ENCODE measurements at places on chromosomes 3 and 15.

GRCh38 chr3:160531311-160531710 is 34.1 kb downstream of the KPNA4 start:
- DNase-seq = no peak

DNA sequence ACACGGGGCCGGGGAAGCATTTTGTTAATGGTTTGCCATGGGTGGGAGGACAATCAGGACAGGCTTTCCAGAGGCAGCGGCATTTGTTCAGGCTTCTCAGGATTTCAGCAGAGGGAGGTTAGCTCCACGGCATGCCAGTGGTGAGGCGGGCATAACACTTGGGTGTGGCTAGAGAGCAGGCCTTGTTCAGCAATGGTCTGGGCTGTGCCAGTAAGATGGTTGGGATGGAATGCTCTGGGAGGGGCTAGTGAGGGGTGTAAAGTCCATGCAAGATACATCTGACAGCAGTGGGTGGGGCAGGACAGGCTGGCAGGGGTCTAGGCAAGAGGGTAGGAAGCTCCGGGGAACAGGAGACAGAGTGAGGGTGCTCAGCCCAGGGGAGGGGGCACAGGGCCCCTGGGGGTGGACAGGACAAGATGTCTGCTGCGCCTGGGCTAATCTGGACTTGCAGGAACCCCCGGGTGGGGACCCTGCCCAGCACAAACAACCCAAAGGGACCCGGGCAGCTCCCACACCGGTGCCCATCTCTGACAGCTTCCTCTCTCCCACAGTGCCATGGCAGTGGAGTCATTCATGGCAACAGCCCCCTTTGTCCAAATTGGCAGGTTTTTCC is 8.4 kb downstream of the TMEM43 start:
- DNase-seq = no peak

- no peak for DNase-seq
Measured at GRCh38 chr15:38684440-38685010, 119.9 kb upstream of the RASGRP1 start.

DNA sequence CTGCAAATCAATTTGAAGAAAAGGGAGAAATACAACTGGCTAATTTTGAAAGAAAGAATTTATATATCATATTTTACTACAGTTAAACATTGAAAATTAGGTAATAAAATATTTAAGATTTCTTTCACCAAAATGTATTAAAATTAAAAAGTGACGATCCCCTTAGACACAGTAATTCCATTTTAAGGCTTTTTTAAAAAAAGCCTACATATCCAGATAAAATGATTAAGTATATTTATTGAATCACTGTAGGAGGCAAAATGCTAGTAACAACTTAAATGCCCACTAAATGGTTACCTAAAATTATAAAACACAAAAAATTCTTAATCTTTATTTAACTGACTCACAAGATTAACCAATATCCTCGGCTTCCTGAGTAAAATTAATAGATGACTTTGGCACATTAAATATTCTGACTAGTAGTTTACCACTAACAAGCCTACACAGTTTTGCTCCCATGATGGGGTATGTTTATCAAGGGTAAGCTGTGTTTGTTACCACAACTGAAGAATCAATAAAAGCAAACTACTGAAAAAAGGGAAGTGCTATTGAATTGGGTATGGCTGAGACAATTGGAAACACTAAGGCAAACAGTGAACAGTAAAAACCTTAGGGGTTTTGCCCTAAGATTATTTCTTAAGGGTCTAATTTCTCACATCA is 28.4 kb downstream of the ANKRD28 start:
- no peak for DNase-seq

DNA sequence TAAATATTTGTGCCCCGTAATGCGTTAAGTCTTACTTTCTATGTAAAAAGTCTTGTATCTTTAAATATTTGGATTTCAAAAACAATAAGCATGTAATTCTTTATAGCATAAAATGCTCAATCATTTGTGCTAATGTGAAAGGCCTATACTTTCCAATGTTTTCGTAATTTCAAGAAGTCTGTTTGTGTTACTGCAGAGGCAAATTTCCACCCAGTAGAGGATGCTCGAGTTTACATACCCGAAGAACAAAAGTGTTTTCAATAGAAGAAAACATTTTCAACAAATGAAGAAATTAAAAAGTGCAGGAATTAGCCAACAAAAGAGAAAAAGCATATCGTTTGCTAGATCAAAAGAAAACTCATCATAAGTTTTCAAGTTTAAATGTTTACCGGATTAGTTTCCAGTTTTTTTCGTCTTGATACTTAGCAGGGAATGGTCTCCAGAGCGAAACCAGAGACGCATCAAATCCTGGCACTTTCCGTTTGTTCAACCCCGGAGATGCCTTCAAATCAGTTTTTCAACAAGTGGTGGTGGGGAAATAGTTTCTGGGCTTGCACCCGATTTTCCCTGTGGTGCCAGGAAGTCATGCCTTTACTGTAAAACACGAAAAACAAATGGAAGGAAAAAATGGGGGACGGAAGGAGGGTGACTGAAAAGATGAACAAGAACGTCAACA is 1.0 kb downstream of the CGGBP1 start:
- no peak for DNase-seq

DNA sequence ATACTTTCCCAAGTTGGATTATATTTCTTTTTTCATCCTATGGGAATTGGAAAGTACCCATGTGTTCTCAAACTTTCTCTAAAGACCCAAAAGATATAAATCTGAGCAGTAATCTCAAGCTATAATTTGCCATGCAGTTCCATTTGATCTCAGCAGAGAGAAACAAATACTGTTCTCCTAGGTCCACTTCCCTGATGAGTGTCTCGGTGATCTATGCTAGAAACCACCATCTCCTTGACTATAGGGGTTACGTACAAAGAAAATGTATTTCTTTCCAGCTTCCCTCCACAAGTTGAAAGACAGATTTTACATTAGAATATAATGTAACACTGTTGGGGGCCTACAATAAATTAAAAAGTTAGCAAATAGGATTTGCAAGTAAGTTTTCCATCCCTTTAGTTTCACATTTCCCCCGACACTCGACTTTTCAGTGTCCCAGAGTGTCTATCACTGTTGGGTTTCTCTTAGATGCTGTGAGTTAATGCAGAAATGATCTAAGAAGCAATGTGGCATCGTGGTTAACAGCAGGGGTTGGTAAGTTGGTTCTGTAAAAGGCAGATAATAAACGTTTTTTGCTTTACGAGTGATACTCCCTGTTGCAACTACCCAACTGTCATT is 465.1 kb upstream of the CFAP20DC start:
- no peak for DNase-seq

DNA sequence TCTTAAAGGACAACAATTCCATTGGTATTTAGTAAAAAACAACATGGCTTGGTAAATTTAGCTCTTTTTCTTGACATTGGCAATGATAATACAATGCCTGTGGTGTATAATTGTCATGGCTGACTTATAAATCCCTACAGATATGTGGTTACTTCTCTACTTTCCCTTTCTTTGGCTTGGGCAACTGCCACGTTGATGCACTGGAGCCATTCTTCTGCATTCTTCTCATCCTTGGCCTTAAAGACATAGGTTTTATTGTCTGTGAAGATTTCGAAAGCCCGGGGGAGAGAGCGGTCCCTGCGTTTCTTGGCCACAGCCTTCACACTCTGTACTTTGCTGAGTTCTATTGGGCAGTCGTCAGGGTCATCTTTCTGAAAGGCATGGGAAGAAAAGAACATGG is 101.1 kb upstream of the CCNL1 start:
- DNase-seq = no peak

DNA sequence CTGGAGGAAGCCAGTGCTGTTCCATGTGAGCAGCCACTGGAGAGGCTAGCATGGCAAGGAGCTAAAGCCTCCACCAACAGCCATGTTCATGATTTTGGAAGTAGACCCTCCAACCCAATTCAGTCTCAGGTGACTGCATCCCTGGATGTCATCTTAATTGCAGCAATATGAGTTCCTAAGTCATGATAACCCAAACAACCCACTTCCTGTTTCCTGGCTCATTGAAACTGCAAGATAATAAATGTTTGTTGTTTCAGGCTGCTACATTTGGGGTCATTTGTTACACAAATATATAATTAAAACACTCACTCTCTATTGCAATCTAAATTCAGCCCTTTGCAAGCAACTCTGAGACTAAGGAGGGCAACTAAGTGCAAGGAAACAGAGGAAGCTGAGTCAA is 62.4 kb upstream of the SLC24A5 start:
- DNase-seq = no peak

- no peak for DNase-seq
Measured at GRCh38 chr15:33559207-33559890, 248.6 kb downstream of the RYR3 start.

DNA sequence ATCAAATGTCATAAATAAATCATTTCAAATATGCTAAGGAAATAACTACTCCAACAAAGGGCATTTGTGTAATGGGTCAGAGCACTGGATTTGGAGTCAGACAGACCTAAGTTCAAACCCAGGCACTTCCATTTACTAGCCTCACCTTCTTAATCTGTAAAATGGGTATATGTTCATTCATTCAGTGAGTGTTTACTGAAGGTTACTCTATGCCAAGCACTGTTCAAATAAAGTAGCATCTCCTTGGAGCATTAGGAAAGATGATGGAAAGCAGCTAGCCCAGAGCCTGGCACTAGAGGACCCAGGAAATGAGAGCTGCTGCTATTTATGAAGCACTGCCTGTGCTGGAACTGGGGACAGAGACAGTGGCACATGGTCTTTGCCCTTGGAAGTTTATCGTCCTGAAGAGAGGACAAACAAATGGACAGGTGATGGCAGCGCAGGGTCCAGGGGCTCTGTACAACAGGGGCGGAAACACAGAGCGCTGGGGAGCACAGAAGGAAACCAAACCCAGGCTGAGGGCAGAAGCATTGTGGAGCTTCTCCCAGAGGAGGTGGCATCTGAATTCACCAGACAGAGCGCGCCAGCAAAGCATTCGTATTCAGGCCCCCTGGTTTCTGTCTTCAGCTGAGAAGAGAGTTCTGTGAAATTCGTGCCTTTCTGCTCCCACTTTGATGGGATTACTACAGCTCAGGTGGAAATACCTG is 19.0 kb downstream of the TM4SF4 start:
- DNase-seq = no peak

- no peak for DNase-seq
Measured at GRCh38 chr3:152656972-152657355, 178.0 kb upstream of the P2RY1 start.

DNA sequence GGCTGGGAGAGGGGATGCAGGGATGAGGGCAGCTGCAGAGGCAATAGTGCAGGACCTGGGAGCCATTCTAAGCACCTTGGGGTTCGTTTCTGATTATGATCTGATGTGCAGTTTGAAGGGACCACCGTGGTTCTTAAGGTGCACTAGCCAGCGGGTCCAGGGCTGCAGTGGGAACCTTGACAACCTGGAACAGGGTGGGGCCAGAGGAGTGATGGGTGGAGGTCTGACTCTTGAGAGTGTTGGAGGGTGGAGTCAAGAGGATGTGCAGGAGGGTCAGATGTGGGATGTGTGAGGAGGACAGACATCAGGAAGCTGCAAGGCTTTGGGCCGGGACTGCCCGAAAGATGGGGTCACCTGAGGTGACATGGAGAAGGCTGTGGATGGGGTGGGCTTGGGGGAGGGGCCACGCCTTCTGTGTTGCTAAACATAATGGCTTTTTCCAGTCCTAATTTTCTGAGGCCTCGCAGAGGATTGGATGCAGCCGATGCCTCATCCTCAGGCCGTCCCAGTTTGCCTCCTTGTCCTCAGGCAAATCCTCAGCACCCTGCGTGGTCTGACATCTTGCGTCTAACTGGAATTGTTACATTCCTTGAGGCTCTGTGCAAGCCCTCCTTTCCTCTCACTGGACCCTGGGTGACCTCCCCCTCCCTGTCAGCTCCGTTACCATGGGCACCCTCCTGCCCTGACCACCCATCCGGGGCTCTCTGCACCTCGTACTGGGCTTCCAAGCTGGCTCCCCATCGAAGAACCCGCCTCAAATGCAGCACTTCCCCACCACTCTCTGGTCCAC is 61.4 kb upstream of the TRPM1 start:
- no peak for DNase-seq

DNA sequence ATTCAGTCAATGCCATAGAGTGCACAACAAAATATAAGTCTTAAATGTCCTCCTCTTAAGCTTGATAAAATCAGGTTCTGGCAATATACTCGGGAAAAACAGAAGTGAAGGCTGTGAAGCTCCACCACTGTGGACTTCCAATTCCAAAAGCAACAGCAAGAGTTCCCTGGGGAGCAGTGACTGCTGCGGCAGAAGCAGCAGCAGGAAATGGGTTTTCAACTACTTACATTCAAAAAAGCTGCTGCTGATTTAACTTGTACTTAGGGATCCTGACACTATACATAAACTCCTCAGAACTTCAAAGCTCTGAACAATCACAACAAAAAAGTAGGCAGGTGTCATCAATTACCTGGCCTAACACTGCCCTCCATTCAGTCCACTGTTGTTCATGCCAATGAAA is 4.7 kb downstream of the CEP152 start:
- DNase-seq = no peak

Measured in activated CD8-positive, alpha-beta memory T cell treated with anti-CD3 and anti-CD28 coated beads for 4 hours (primary cell).